ENCODE measurements at places on chromosomes 16 and 17.

GRCh38 chr17:80615376-80615775 lies 70.7 kb downstream of the RPTOR start:
- no peak for DNase-seq

GRCh38 chr17:39643271-39643670 lies 6.3 kb downstream of the STARD3 start:
- DNase-seq = no peak

DNA sequence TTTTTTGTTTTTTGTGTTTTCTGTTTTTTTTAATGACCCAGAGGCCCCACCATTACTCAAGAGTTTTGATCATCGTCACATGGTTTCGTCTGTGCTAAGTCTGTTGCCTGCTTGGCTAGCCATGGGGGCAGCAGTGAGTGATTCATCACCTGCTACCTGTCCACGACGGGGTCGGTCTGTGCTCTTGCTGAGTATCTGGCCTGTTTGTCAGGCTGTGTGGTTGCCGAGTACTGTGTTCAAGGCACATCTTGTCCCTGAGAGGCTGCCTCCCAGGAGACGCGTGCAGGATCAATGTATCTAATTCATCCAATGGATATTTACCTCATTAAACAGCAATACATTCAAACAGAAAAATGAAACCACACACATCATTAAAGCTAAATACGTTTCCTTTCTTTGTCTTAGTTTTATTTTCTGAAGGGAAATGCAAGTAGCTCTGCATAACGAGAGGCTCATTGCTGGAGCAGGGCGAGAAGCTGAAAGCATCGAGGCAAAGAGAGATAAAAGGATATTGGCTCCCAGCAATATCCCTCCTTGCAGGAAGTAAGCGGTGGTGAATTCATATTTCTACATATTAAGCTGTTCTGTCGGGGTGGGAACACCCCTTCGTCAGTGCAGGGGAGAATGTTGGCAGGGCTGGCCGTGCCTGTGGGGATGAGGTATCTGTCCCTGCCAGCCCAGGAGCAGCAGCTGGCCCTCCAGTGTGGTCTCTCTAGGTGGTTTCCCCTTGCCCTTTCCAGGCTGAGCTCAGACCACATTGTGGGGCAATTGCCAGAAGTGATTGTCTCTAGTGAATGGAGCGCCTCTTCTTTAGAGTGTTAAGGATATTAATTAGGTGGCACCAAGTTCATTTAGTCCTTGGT lies 166.2 kb upstream of the ASIC2 start:
- no peak for DNase-seq

DNA sequence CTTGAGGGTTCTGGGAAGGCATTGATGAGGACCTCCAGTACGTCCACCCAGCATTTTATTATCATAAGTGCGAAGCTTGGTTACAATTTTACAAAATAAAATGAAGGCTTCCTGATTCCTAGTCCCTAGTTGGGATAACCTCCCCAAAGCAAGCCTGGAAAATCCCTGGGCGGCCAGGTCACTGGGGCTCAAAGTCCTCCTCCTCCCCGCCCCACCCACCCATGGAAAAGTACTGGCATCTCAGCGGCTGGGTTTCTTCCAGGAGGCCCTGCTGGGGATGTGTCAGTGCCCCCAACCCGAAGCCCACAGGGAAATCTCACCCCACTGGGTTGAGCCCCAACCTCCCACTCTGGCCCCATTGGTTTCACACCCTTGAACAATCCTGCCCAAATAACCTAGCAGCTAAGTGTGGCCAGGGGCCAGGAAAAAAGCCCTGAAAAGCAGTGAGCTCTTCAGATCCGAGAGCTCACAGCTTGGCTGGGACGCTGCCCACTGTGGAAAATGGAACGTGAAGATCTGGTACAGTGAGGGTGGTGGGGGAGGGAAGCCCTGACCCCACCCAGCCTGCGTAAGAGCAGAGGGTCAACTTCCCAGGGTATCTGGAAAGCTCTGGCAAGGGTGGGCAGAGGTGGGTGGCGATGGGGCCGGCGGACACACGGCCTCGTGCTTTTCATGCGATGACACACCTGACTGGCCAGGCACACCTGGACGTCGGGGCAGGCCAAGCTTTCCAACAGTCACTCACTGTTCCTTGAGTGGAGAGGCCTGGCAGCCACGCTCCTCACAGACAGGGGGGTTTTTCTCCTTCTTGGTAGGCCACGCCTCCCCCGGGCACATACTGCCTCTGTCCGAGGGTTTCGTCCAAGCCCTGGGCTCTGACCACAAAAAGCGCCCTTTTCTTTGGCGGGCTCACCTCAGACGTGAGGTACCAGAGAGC lies 324.5 kb downstream of the SOX9 start:
- no peak for DNase-seq

DNA sequence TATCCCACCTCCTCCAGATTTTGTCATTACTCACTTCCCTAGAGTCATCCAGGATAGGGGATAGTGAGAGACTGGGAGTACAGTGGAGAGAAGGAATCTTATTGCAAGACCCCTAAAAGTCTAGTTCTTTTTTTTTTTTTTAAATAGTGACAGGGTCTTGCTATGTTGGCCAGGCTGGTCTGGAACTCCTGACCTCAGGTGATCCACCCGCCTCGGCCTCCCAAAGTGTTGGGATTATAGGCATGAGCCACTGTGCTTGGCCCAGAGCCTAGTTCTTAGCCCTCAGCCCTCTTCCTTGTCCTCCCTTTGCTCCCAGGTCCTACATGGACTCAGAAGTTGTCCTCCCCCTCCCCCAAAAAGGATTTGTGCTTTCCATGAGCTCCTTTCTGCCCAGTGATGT lies 2.7 kb upstream of the CHRNB1 start:
- DNase-seq = no peak

GRCh38 chr16:8548166-8548565 lies 42.1 kb downstream of the TMEM114 start:
- no peak for DNase-seq

DNA sequence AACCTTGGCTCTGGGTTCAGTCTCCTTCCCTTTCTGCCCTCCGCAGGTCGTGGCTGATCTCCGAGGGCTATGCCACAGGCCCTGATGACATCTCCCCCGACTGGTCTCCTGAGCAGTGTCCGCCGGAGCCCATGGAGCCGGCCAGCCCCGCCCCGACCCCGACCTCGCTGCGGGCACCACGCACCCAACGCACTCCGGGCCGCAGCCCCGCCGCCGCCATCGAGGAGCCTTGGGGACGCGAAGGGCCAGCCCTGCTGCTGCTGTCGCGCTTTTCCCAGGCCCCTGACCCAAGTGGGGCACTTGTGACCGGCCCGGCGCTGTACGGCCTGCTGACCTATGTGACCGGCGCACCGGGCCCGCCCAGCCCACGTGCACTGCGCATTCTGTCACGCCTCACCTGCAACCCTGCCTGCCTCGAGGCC lies 5.1 kb downstream of the ARMC5 start:
- no peak for DNase-seq

GRCh38 chr16:2933701-2934100 lies 22.0 kb downstream of the FLYWCH1 start:
- no peak for DNase-seq

GRCh38 chr17:56571456-56571855 lies 22.0 kb upstream of the NOG start:
- no peak for DNase-seq

GRCh38 chr16:287298-287811 lies 4.4 kb downstream of the PDIA2 start:
- peak; percentile 84 for DNase-seq

- DNase-seq = peak; percentile 14
These were observed 33.7 kb upstream of the RPH3AL start for GRCh38 chr17:386141-386876.

DNA sequence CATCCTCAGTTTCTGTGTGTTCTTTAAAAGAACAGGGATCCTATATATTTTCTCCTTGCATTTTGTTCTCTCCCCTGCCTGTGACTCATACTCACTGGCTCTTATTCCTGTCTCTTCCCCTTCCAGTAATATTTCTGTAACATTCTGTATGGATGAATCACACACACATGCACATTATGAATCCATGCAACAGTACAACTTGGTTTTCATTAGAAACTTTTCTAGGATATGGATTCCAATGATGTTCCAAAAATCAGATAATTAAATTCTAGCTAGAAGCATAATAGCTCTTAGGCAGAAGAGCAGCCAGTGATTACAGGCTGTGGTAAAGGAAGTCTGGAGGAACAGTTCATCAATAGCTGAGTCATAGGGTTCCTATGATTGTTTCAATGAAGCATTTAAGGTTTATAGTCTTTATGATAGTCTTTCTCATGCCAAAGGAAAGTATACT lies 119.6 kb upstream of the PMFBP1 start:
- DNase-seq = no peak

- DNase-seq = no peak
These were observed 443.9 kb upstream of the CCL2 start for GRCh38 chr17:33811004-33811760.

DNA sequence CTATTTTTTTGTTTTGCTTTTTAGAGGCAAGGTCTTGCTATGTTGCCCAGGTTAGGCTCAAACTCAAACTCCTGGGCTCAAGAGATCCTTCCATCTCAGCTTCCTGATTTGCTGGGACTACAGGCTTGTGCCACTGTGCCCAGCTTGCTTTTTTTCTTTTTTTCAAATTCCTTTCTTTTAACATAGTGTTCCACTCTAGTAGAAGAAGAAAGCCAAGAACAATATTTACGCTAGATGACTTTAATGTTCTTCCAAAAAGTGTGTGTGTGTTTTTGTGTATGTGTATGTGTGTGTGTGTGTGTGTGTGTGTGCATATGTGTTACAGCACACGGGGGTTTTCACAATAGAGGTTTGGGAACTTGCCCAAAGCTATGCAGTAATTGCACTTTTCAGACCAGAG lies 10.7 kb upstream of the UMOD start:
- DNase-seq = no peak

DNA sequence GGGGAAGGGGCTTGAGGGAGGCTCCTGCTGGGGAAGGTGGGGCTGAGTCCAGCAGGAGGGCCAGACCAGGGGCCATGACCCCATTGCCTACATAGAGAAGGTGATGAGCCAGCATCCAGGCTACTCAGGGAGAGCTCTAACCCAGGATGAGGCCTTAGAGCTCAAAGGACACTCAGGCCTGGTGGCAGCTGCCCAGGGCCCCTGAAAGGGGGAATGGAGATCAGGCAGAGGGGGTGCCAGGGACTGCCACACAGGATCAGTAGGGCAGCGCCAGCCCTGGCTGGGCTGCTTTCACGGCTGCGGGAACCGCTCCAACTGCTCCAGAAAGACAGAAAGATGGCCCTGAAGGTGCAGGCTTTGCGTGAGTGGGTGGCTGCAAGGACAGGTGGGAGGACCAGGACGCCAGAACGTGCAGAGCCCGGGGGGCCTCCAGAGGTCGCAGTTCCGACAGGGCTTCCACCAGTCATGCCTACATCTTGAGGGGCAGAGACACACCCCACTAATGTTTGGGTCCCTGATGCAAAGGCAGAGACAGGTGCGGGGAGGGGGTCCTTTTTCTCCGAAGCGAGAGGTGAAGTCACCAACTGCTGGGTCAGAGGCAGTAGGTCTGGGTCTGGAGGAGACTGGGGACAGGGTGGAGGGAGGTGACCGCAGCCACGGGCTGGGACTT lies 882 bp upstream of the ATP6V0C start:
- DNase-seq = peak; percentile 33

DNA sequence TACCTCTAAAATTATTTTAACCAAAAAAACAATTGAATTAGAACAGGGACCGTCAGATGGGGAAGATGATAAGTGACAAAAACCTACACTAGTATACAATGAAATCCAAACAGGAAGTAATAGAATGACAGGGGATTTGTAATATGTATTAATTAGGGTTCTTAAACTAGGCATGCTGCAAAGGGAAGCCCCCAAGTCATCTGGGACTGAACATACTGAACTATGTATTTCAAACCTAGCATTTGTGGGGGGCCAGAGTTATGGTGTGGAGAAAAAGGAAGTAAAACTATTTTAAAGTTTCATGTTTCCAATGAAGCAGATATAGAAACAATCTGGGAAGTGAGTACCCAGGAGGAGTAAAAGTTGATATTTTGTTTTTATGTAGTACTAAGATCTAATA lies 133.2 kb upstream of the HS3ST3A1 start:
- DNase-seq = no peak

GRCh38 chr17:50839591-50840310 lies 4.4 kb downstream of the WFIKKN2 start:
- no peak for DNase-seq

DNA sequence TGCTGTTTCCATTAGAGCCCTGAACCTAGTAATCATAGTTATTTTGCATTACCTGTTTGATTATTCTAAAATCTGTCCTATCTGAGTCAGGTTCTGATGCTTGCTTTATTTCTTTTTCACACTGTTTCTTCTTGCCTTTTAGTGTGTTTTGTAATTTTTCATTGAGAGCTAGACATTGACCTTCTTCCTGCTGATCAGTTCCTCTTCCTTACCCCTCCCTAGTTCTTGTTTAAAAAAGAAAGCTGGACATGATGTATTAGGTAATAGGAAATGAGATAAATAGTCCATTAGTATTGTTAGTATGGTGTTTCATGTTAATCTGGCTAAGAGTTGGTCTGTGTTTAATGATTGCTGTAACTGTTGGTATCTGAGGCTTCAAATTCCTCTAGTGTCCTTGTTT lies 13.4 kb downstream of the WWP2 start:
- no peak for DNase-seq

- no peak for DNase-seq
These were observed 2.4 kb downstream of the CDH11 start for GRCh38 chr16:65119435-65119834.

- DNase-seq = no peak
These were observed 23.4 kb downstream of the TRPV1 start for GRCh38 chr17:3585826-3586225.

DNA sequence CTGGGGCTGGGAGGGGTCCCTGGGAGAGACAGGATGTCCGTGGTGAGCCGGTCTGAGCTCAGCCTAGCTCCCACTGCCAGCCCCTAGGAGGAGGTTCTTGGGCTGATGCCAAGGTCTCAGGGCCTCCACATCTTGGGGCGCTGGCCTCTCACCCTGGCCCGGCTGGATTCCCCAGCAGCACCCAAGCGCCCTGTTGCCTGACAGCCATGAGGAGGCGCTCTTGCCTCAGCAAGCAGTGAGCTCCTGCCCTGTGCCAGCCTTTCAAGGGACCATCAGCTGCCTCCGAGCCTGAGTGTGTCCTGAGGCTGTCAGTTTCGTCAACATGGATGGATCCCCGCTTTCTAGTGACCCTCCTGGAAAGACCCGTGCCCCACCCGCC lies 234.9 kb upstream of the CIBAR2 start:
- DNase-seq = no peak

- no peak for DNase-seq
These were observed 19.2 kb downstream of the CCDC40 start for GRCh38 chr17:80055597-80055996.
